Stimulated activated naive CD8-positive, alpha-beta T cell treated with anti-CD3 and anti-CD28 coated beads, Interleukin-15, amount 100 ng/mL, for 72 hours (primary cell): ENCODE measurements at places on chromosomes 2 and 18.

- DNase-seq: no peak
Observed at GRCh38 chr18:41646915-41647620, 308.0 kb upstream of the PIK3C3 start.

DNA sequence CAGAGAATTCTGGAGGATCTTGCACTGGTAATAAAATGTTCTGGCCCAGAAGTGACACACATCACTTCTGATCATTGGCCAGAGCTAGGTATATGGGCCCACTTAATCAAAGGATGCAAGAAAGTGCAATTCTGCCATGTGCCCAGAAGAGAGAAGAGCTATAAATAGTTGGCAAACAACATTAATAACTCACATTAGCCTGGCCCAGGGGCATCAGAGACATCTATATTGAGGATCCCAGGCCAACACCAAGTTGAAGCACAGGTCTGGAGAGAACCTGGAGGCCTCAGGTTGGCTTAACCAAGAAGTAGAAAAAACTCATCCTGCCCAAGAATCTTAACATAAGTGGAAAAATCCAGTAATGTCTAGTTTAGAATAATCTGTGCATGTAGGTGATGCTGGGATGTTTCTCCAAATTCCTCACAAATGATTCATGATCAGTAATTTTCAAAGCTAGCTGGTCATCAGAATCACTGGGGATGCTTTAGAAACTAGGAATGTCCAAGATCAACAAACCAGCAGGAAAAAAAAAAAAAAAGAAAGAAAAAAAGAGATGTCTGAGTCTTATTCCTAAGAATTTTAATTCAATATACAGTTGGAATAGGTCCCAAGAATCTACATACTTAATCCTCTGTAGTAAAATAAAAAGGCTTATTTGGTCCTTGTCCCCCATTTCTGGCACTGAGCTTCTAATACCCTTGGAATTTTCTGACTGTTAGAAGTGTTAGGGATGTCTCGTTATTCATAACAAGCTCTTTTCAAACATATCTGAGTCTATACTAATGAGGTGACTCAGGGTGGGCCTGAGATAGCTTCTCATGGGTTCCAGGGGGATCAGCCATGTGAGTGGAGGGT, 35.0 kb upstream of the EVA1A start:
- DNase-seq: no peak

DNA sequence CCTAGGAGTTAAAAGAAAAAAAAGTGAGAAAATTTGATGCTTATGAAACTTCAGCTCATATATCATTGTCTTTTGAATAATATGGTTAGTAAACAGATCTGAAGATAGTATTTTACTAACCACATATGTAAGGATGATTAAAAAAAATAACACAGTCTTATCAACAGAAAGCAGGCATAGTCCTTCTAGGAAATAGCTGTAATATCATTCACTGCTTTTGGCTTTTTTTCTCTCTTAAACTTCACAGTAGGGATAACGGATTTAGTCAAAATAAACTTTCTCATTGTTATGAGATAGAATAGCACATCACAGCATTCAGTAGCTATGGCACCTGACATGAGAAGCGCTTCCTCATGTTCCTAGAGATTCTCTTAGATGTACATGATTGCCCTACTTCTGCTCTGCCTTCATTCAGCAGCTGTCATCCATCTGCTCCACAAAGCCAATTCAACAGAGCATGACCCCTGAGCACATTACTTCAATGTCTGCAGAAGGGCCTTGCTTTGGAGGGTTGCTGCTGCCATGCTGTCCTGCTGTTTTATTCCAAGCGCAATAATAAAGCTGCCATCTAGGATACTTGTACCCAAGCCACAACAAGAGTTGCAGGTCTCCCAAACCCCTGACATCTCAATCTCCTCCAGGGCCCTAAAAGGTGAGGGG, 67.0 kb downstream of the TTC21B start:
- DNase-seq: no peak

DNA sequence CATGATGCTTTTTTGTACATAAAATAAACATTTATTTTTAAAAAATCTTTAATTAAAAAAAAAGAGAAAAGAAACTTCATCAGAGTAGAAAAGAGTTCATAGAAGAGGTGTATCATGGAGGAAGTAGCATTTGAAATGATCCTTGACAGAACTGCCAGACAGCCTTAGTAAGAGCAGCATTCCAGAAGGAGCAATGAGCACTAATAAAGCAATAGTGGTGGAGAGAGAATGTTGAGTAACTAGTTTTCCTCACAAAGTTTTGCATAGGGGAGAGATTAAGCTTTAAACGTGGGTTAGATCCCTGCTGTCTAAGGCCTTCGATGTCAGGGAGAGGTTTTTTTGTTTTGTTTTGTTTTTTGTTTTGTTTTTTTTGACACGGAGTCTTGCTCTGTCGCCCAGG, 29.8 kb upstream of the METTL21A start:
- DNase-seq: no peak

GRCh38 chr2:144346229-144346628, 173.7 kb downstream of the ZEB2 start:
- DNase-seq: no peak

- no peak for DNase-seq
Observed at GRCh38 chr18:76378526-76379215, 116.4 kb downstream of the ZNF516 start.

DNA sequence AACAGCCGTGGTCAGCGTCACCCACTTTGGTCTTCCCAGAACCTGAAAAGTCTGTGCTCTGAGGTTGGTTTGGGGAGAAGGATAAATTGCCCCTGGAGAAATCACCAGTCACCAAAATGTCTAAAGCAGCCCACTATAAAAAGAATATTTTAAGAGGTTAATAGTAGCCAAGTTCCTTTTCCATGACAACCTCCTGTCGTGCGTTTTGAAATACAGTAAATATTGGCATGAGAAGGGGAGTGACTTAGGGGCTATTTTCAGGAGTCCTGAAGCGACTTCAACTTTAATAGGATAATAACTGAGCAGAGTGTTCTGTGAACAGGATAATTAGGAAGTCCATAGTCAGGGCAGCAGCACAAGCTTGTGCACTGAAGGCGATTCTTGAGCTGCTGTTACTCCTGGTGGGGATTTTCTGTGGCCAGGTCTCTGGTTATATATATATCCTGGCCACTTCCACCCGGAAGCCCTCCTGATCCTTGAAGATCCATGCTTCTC, 49.3 kb downstream of the RNF144A start:
- DNase-seq: no peak

GRCh38 chr2:224937887-224938286, 104.4 kb downstream of the DOCK10 start:
- no peak for DNase-seq

DNA sequence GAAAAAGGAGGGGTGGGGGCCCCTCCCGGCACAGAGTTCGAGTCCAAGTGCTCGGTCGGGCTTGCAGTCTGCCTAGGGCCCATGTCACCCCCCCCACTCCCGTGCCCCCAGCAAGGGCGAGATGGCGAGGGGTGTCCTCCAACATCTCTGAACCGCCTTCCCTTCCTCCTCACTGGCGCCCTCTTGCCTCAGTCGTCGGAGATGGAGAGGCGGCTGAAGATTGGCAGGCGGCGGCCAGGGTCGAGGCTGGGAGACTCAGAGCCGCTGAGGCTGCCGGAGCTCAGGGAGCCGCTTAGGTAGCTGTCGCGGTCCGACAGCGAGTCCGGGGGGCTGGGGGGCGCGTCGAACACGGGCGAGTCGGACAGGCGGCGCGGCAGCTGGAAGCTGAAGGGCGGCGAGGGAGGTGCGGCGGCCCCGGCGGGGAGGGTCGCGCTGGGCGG, 2.3 kb downstream of the ZFP36L2 start:
- peak; percentile 90 for DNase-seq

GRCh38 chr2:240095556-240096523, 40.3 kb downstream of the COPS9 start:
- DNase-seq: no peak

DNA sequence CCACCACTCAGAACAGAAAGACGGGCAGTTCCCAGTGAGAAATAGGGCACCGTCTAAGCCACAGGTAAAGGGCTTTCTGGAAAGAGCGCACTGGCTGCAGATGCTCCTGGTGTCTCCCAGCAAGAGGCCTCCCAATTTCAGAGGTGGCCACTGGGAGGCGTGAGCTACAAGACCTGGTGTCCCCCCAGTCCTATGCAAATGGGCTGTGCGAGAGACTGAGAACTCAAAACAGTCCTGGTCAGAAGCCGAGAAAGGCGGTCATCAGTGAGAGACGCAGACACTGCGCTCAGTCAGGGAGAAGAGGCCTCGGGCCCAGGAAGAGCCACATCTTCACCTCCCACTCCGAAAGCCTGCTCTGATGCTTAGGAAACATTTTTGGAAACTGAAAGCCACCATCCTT, 179.5 kb downstream of the EIPR1 start:
- peak; percentile 26 for DNase-seq

GRCh38 chr2:200378652-200379290, 72.3 kb downstream of the SPATS2L start:
- no peak for DNase-seq

- DNase-seq: no peak
Observed at GRCh38 chr2:171791361-171791760, 102.7 kb downstream of the SLC25A12 start.

DNA sequence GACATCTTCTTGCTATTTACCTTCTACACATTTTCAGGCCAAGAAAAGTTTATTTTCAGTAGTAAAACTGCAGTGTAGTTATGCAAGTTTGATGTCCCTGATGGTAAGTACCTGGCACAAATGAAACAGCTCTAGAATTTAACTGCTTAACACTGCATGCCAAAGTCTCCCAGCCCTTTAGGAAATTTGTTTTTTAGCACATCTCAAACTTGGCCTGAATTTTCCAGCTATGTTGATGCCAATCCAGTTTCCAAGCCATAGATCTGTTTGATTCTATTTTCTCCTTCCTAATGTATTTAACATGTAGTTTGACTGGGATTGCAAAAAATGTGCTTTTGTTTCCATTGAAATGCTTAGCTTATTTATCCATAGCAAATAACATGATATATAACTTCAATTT, 29.3 kb upstream of the ZNF385B start:
- DNase-seq: no peak

DNA sequence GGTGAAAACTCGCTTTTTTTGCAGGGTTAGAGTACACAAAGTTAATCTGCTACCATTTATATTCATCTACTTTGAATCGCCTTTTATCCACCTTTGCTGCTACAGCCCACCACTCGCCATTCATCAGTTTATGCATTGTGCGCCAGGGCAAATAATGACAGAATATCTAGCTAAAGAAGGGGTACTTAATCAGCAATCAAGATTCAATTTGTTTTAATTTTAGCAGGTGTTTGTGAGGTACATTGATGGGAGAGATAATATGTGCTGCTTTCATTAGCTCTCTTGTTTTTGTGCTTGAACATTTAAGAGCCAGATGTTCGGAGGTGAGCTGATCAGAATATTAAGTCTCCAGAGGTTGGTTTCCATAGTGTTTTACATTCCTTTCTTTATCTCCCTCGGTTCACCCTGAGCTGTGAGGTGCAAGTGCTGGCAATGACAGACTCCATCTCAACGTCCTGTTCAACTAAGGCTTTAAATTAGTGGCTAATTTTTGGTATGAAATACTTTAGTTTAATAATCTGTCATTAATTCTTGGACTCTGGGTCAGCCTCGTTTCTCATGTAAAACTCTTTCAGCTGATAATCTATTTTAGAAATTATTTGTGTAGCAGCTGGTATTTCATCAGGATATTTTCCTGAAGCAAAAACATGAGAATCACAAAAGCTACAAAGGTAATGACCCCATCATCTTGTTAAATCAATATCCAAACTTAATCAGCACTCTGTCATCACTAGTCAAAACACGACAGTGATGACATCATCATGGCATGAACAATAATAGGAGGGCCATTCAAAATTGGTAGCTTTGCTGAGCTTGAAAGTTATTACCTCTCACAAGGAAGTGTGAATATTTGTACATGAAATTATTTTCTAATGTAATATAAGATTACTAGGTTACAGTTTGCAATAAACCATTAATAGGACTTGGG, 479.9 kb upstream of the FANCL start:
- no peak for DNase-seq

GRCh38 chr2:232674491-232674890, 22.6 kb upstream of the GIGYF2 start:
- DNase-seq: no peak

GRCh38 chr2:216732334-216732733, 37.0 kb upstream of the IGFBP5 start:
- DNase-seq: no peak

DNA sequence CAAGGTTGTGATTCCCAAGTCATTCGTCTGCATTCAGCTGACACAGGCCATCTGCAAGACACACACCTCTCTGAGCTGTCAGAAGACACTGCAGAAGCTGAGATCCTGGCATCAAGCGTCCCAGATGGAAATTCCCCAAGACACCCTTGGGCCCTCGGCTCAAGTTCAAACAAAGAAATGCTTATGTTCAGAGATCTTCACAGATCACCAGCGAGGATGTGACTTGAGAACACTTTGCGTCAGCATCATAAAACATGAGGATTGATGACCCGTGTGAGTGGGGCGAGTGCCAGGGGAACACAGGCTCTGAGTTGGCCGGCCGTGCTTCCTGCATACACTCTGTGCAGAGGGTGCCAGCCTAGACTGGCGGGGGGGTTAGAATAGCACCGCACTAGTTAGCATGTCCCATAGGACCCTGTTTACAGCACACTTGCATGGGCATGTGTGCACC, 36.8 kb downstream of the KCNIP3 start:
- DNase-seq: no peak

- no peak for DNase-seq
Observed at GRCh38 chr18:10197097-10197496, 257.3 kb upstream of the APCDD1 start.

DNA sequence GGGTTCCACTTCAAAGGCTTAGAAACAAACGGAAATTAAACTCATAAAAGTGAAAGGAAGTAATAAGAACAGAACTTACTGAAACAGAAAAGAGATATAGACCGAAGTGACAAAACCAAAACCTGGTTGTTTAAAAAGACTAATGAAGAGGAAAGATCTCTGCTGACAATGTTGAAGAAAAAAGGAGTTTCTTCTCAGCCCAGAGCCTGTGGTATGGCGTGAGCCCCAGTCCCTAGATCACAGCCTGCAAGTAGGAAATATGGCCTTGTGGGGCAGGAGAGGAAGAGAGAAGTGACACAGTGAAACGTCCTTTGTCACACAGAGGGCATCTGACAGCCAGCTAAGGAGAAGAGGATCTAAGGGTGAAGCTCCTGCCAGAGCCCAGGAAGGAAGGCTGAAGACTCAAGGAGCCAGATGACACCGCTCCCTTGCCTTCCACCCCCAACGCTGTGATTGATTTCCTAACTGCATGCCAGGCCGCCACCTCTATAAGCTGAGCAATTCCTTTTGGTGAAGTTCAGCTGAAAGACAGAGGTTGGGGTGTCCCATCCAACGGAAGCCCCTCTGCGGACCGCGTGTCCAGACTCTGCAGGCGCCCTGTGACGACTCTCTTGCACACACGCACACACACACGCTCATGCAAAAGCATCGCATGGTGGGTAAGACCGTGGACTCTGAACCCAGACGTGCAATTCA, 141.1 kb downstream of the HDAC4 start:
- peak; percentile 49 for DNase-seq

GRCh38 chr18:74468547-74469061, 11.5 kb upstream of the DIPK1C start:
- no peak for DNase-seq

- peak; percentile 26 for DNase-seq
Observed at GRCh38 chr2:205681401-205682238, 681 bp upstream of the NRP2 start.

GRCh38 chr2:10079266-10079869, 843 bp downstream of the CYS1 start:
- peak; percentile 38 for DNase-seq

GRCh38 chr2:240624950-240625621, at the start of gene GPR35:
TSS of gene GPR35 (plus strand) at chr2:240625480. CDS start at chr2:240629953, 4,473 bp downstream.
- DNase-seq: peak; percentile 78

- no peak for DNase-seq
Observed at GRCh38 chr2:213496226-213496625, 212.0 kb downstream of the SPAG16 start.
